ENCODE measurements at places on chromosomes 12 and 14.

DNA sequence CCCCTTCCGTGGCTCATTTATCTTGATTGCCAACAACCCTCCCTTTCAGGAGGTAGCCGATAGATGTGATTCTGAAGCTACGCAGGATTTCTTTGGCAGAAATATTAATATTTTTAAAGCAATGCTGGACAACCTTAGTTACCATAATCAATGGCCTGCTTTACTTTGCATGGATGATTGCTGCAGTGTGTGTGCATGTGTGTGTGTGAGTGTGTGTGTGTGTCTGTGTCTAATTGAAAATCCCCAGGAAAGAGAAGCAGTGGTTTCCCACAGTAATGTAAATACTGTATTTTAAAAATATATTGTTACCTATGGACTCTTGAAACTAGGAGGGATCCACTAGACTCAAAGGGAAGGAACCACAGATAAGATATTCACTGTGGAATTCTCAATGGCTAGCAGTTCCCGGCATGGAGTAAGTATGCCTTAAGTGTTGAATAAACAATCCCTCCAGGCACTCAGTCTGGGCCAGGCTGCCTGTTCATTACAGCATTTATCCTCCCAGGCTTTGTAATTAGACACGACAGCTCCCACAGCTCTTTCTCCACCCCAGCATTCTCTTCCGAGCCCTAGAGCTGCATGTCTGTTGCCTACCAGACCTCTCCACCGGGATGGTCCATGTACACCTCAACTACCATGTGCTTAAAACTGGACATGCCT lies 22.5 kb upstream of the C14orf132 start:
- no peaks in the 10 kb centered on the region for H3K4me1 ChIP-seq
- no peak overlapping the region for H3K4me3 ChIP-seq
- H3K27ac ChIP-seq, result no peak overlapping the region
- no peaks in the 10 kb centered on the region for H3K36me3 ChIP-seq
- H3K27me3 ChIP-seq, result peaks cover 48% of the 10 kb centered on the region

DNA sequence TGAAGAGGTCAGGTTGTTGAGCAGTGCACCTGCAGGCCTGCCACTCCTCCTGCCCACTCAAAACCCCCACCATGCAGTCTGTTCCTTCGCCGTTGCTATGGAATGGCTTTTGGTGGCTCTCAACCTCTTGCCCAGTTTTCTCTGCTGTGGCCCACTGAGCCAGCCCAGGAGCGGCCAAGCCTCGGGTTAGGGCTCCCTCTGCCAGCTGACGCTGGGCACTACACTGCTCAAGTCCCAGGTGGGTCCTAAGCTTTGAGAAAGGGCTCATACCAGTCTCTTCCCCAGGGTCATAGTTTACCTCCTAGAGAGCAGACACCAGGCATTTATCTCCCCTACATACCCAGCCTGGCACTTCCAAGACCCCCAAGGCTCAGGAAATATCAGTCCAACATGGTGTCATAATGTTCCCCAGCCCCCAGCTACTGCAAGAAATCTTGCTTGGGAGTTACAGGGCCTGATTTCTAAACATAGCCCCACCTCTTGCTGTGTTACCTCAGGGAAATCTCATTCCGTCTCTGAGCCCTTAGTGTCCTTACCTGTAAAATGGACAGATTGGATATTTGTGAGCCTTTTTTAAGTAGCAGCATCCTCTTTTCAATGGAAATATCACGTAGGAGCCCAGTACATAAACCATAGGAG lies 59.4 kb downstream of the TSPAN11 start:
- H3K27me3 ChIP-seq, result no peaks in the 10 kb centered on the region
- DNase-seq, result peak; percentile 77
- no peak overlapping the region for H3K27ac ChIP-seq
- no peaks in the 10 kb centered on the region for H3K4me1 ChIP-seq

- H3K36me3 ChIP-seq, result no peaks in the 10 kb centered on the region
- peaks cover 11% of the 10 kb centered on the region for H3K4me1 ChIP-seq
- no peak overlapping the region for H3K27ac ChIP-seq
- peak; percentile 17 for DNase-seq
- H3K4me3 ChIP-seq, result no peak overlapping the region
- H3K27me3 ChIP-seq, result no peaks in the 10 kb centered on the region
Measured at GRCh38 chr12:59646636-59647035, 50.8 kb downstream of the SLC16A7 start.

DNA sequence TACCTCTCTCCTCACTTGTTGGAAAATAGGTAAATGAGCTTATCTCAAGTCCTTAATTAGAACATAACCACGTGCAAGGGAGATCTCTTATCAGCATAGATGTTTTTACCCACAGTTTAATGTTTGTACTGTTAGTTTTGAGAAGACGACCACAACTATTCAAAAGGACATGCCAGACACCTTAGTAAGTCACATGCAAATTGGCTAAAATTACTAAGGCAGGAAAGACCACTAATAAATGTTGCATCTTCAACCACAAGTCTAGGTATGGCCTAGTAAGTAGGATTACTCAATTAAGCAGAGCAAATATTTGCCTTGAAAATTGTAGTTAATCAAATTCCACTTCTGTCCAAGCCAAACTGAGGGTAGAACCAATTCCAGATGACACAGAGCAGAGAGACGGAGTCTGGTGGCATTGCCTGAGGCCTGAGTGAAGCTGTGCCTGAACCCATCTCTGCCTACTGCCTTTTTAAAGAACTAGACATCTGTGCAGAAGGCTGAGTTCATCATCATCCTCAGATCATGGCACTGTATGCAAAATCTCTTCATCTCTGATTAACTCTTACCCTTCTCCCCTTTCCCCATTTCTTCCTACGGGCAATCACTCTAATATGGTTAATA lies 29.7 kb upstream of the CHST11 start:
- H3K4me1 ChIP-seq, result no peaks in the 10 kb centered on the region
- H3K36me3 ChIP-seq, result no peaks in the 10 kb centered on the region
- no peak overlapping the region for H3K4me3 ChIP-seq

- H3K4me3 ChIP-seq, result no peak overlapping the region
- no peaks in the 10 kb centered on the region for H3K36me3 ChIP-seq
- no peaks in the 10 kb centered on the region for H3K27me3 ChIP-seq
- H3K4me1 ChIP-seq, result no peaks in the 10 kb centered on the region
Measured at GRCh38 chr14:94748667-94749347, 21.1 kb downstream of the GSC start.

DNA sequence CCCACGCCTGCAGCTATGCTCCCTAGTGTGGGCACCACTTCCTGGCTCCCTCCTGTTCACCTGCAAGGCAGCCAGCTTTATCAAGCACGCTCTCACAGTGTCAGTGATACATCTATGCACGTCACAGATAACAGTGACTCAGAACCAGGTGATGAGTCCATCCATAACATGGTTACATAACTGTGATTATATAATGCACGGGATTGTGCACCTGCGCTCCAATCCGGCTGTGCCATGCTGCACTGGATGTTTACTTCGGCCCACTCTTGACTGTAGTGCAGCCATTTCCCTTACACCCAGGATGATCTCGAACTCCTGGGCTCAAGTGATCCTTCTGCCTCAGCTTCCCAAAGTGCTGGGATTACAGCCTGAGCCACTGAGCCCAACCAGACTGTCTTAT lies 38.4 kb upstream of the CEP83 start:
- no peak overlapping the region for H3K4me3 ChIP-seq
- H3K36me3 ChIP-seq, result no peaks in the 10 kb centered on the region
- no peak overlapping the region for H3K27ac ChIP-seq
- H3K27me3 ChIP-seq, result peaks cover 10% of the 10 kb centered on the region
- no peak for DNase-seq

DNA sequence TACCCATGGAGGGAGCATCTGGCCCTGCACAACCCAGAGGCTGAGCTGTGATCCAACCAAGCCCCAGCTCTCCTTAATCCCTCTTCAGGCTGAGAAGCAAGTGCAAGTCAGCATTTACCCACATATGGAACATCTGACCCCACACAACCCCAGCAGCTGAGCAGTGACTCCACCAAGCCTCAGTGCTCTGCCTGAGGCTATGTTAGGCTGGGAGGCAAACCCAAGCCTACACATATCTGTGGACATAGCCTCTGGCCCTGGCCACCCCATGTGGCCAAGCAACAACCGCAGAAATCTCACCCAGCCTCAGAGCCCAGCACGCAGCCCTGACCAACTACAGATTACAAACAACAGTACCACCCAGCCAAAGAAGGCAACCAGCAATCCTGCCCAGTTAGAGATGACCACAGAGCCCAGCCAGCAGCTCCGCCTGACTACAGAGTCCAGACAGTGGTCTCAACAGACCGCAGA lies 142.8 kb downstream of the NUAK1 start:
- H3K4me3 ChIP-seq, result no peak overlapping the region
- peaks cover 18% of the 10 kb centered on the region for H3K4me1 ChIP-seq
- H3K27me3 ChIP-seq, result no peaks in the 10 kb centered on the region
- peak; percentile 9 for DNase-seq

GRCh38 chr12:45893240-45893639 lies 97.1 kb downstream of the SCAF11 start:
- no peak overlapping the region for H3K4me3 ChIP-seq
- H3K36me3 ChIP-seq, result peaks cover 23% of the 10 kb centered on the region
- no peaks in the 10 kb centered on the region for H3K27me3 ChIP-seq
- DNase-seq, result peak; percentile 38
- H3K4me1 ChIP-seq, result no peaks in the 10 kb centered on the region

- H3K36me3 ChIP-seq, result no peaks in the 10 kb centered on the region
- no peaks in the 10 kb centered on the region for H3K4me1 ChIP-seq
- H3K27me3 ChIP-seq, result no peaks in the 10 kb centered on the region
- H3K4me3 ChIP-seq, result no peak overlapping the region
- H3K27ac ChIP-seq, result no peak overlapping the region
Measured at GRCh38 chr12:112852127-112852526, 54.6 kb upstream of the OAS1 start.

DNA sequence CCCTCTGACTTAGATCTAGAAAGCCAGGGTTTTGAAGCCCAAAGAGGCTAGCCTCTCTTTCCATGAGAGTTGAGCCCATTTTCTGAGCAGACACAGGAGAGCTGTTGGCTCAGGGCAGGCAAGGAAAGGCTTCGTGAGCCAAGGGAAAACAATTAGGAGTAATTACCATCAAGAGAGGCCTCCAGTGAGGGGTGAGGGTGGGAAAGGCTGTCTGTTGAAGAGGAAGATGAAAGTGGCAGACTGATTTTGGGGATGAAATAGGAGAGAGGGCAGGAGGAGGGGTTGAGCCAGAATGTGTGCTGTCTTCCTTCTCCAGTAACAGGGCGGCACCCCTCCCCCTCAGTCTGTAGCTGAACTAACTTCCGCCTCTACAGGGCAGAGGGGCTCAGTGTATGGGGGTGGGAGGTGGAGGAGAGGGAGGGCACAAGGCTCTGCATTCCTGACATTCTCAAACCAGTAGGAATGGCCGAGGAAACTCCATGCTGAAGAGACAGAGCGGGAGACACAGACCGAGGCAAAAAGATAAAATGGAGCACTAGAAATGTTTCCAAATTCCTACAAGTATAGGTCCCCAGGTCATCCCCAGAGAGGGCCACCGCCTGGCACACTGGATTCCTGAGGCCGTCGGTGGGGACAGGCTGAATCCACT lies 33.1 kb upstream of the COL2A1 start:
- H3K4me1 ChIP-seq, result no peaks in the 10 kb centered on the region
- H3K4me3 ChIP-seq, result no peak overlapping the region
- no peak for DNase-seq
- H3K27ac ChIP-seq, result no peak overlapping the region
- no peaks in the 10 kb centered on the region for H3K36me3 ChIP-seq

- no peaks in the 10 kb centered on the region for H3K27me3 ChIP-seq
- peak; percentile 60 for DNase-seq
- peaks cover 25% of the 10 kb centered on the region for H3K4me1 ChIP-seq
- H3K27ac ChIP-seq, result peak overlapping the region; percentile 50
Measured at GRCh38 chr12:91327131-91327530, 144.5 kb upstream of the DCN start.

GRCh38 chr12:25052914-25053211 lies 104.0 kb upstream of the BCAT1 start:
- H3K4me3 ChIP-seq, result no peak overlapping the region
- no peaks in the 10 kb centered on the region for H3K4me1 ChIP-seq
- H3K36me3 ChIP-seq, result no peaks in the 10 kb centered on the region
- peaks cover 34% of the 10 kb centered on the region for H3K27me3 ChIP-seq

GRCh38 chr12:94507455-94507854 lies 47.8 kb upstream of the CEP83 start:
- H3K36me3 ChIP-seq, result no peaks in the 10 kb centered on the region
- H3K4me3 ChIP-seq, result no peak overlapping the region
- no peaks in the 10 kb centered on the region for H3K4me1 ChIP-seq
- no peak for DNase-seq

All from GM23248 (cell line).